ENCODE measurements at places on chromosomes 5 and 9.
A peak's percentile ranks its signal among the peaks of the same experiment; 100 is the strongest.

GRCh38 chr5:40618926-40619325, 60.8 kb upstream of the PTGER4 start:
- DNase-seq, result no peak

DNA sequence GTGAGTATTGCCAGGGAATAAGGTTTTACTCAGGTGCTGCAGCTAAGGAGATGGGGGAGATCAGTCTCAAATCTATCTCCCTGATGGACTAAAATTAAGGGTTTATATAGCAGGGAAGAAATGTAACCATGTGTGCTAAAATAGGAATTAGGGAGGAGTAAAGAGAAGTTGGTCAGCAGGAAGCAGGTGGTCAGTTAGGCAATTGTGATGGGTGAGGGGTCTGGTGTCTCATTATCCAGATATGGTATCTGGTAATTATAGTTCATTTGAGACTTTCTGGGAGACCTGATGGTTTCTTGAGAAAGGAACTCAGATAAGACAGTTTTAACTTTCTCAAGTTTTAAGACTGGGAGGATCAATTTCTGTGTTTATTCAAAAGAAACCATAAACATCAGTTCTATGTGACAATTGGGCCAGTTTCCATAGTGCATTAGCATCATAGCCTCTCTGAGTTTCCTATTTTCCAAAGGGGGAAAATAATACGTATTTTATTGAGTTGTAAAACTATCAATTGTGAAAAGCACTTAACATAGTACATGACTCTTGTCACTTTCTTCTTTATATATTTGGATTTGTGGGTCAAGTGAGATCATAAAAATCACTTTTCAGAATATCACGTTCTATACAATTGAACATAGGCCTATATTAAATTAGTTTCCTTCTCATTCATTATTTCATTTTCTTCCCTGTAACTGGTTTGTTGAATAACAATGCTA, 115.9 kb downstream of the ZSWIM6 start:
- DNase-seq, result no peak

DNA sequence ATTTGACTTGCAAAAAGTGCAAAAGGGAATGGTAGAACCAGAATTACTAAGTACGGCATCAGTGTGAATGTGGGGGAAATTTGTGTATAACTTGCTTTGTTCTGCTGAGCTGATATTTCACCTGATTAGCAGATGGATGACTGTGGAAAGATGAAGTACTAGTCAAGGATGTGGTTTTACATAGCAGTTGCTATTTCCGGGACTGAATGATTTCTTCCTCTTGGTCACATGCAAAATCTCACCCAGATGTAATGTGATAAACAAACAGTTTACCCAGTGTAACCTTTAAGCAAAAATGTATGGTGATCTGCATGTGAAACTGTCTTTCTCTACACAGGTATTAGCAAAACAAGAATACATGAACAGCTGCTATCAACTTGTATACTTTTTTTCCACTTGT, 46.1 kb downstream of the DCP2 start:
- peak; percentile 72 for DNase-seq

- no peak for DNase-seq
These were observed 44.6 kb upstream of the SHOC1 start for GRCh38 chr9:111839387-111839786.

DNA sequence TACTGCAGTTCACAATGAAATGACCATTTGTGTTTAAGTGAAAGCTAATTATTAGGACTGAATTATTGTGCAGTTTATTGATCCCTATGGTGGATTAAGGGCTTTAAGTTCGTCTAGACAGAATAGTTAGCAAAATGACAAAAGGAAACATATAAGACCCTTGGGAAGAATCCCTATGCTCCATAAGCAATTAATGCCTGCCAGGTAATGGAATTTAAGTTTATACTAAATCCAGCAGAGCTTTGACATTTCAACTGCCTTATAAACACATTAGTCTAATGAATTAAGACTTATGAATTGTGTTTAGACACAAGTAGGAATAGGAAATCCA, 640.0 kb upstream of the ARRDC3 start:
- DNase-seq, result no peak

GRCh38 chr9:79057576-79057975, 514.2 kb upstream of the TLE4 start:
- DNase-seq, result no peak

DNA sequence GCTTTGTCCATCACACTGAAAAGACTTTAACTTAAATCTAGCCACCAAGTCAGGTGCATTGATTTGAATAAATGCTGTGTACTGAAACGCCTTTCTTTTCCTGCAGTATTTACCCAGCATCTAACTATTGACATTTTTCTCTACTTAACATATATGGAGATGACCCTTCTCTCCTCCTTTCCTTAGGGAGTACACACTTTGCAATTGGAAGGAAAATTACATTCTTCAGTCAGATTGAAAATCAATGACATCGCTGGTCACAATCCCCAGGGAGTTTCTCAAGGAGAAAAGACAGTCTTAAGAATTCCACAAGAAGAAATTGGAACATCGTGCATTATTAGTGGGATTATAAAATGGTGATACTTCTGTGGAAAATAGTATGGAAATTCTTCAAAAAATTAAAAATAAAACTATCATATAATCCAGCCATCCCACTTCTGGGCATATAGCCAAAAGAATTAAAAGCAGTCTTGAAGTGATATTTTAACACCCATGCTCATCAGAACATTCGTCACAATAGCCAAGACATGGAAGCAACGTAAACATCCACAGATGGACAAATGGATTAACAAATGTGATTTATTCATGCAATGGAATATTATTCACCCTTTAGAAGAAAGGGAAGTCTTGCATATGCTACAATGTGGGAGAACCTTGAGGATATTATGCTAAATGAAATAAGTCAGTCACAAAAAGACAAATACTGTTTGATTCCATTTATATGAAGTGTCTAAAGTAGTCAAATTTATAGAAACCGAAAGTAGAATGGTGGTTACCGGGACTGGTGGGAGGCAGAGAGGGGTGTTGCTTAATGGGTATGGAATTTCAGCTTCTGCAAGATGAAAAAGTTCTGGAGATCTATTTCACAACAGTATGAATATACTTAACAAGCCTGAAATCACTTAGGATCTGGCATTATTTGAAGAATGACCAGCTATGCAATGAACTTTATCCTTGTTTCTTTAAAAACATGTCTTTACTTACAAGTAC, 14.3 kb upstream of the FREM1 start:
- no peak for DNase-seq

GRCh38 chr5:123700624-123701287, 188.8 kb downstream of the CSNK1G3 start:
- DNase-seq, result no peak

DNA sequence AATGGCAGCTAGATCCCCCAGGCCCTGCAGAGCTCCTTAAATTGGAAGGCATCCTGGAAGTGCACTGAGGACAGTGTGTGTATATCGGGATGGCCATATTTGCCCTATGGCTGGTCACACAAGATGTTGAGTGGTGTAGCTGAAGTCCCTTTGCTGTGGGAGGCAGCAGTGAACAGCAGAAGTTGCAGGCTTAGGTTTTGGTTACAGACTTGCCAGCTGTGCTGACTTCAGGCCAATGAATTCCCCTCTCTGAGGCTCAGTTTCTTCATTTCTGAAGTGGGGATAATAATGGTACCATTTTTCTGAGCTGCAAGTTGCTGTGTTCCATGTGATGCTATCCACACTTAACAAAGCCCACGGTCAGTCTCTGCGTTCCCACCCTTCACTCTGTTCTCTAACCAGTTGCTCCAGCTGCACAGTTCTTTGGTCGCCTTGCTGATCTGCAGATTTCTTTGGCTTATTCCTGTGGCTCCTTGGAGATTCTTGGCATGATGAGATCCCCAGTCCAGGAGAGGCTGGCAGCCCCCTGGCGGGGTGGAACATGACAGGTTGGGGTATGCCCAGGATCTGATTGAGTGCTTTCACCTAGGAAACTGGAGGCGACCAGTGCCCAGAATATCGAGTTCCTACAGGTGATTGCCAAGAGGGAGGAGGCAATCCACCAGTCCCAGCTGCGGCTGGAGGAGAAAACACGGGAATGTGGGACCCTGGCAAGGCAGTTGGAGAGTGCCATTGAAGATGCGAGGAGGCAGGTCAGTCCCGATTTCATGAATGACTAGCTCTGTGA, 6.5 kb upstream of the GLE1 start:
- DNase-seq, result no peak

DNA sequence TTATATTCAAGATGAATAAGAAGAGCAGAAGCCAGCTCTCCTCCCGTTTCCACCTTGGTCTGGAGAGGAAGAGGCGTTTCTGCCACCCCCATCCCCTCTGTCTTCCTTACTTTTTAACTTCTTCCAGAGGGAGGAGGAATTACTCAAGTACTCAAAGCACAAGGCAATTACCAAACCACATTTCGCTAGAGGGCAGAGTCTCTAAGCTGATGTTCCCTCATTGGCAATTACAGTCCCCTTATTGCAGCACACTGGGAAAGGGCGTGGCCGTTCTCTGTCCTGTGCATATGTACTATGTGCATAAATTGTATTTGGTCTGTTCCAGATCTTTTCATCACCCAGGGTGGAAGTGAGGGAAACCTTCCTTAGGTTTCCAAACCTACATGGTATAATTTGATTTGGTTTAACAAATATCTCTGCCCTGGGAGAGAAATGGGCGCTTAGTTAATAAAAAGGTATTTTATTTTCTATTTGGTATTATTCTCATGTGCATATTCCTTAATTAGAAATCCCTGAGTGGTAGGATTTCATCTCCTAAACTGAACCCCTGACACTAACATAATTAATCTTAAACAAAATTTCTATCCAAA, 29.8 kb upstream of the ALDOB start:
- no peak for DNase-seq

DNA sequence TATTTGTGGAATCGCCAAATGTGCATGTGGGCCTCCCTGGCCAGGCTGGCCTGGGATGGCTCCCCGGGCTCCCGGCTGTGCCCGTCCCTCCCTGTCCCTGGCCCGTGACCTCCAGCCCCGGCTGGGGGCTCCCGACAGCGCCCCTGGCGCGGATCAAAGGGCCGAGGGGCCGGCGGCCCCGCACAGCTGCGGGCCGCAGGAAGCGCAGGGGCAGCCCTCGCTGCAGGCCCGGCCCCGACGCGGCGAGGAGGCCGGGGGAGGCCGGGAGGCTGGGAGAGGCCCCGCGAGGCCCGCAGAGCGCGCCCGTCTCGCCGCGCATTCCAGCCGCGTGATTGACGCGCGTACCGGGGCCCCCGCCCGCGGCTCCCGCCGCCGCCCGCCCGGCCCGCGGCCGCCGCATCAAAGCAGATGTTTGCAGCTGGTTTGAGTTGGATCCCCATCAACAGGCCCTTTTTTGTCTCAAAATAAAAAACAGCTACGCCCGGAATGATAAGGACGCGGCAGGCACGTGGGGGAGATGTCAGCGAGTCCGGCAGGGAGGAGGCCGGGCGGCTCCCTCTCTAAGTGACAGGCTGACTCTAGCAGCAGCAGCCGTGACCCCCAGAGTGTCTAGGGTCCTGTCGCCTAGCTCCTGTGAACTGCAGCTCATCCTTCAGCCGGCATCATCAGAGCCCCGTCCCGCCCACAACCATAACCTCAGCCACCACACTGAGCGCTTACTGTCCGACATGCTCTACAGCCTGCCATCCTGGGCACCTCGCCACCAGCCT, 69.4 kb downstream of the LMX1B start:
- DNase-seq, result no peak

DNA sequence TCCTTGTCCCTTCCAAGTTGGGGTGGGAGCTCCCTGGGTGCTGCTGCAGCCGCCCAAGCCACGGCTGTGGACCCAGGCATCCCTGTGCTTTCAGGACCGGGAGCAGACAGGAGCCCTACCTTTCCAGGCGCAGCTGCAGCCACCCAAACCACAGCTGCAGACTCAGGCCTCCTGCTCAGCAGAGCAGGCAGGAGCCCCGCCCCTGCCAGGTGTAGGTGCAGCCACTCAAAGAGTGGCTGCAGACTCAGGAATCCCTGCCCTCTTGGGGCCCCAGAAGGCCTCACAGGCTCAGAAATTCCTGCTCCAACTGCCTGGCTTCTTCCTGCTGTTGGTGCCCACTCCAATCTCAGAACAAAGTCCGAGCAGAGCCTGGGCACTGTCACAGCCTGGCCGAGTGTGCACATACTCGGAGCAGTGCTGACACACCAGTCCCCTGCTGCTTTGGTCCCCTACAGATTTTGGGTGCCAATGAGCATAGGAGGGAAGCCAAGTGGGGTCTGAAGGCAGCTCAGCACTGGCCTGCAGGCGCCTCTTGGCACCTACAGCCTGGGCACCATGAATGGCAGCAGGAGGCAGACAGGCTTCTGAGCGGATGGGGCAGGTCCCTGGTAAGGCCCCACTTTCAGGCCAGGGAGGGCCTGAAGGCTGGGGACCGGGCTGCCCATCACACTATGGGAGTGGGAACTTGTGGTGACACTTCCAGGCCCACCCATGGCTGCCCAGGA, 6.0 kb upstream of the TESK1 start:
- no peak for DNase-seq
